ENCODE measurements at places on chromosomes 5 and 9.

GRCh38 chr5:154315196-154315595 lies 124.7 kb downstream of the GALNT10 start:
- DNase-seq = no peak

GRCh38 chr9:125446561-125447094 lies 185.0 kb downstream of the GAPVD1 start:
- DNase-seq = no peak

GRCh38 chr9:108579757-108580439 lies 275.9 kb downstream of the ACTL7B start:
- DNase-seq = no peak

GRCh38 chr9:124855944-124856765 lies 2.9 kb downstream of the WDR38 start:
- no peak for DNase-seq

GRCh38 chr9:114174876-114175771 lies 19.8 kb downstream of the COL27A1 start:
- no peak for DNase-seq

DNA sequence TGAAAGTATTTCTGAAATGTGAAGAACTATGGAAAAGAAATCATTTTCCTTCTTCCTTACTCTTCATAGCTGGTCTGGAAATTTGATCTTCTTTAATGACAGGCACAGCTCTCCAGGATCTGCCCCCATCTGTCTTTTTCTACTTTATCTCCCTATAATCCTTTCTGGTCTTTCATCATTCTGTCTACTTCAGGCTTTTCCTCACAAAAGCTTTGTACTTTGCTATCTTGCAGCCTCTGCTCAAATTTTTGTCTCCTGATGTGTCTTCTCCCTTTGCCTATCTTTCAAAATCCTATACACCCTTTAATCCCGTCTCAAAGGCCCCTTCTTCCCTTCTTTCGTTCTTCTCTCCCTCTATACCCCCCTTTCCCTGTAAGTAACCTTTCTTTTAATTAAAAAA lies 114.9 kb upstream of the ATP10B start:
- no peak for DNase-seq

- DNase-seq = no peak
These were observed 354.8 kb downstream of the TAF11L14 start for GRCh38 chr5:17989036-17989435.

DNA sequence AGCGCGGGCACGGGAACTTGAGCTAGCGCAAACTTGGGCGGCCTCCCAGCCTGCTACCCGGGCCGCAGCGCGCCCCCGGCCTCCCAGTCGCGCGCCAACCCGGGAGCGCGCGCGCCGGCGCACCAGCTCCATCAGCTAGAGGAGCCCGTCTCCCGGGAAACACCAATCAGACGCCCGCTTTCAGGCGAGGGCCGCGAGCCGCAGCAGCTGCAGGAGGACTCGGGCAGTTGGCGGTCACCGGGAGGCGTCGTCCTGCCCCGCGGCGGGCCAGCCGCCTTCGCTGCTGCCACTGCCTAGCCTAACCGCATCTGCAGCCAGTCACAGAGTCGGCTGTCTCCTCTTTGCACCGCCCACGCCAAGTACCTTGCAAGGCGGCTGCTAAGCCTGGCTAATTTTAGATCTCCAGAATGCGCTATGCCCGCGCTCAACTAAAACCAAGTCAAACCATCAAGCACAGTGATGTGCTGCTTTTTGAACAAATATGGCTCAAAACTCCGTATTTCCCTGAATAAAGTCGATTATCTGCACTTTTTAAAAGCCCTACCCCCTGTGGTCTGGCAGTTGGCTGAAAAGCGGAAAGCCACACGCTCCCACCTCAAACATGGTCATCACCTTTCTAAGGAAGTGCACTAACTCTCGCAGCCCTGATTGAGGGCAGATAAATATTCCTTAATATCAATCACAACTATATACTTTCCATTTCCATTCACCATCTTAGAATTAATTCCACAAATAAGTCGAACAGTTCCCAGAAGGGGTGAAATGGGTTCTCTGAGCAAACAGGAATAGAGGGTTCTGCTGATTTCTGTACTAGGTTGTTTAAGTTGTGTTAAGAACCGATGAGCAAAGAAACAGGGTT lies 221.8 kb downstream of the MEF2C start:
- DNase-seq = no peak
